Stimulated activated CD8-positive, alpha-beta memory T cell treated with anti-CD3 and anti-CD28 coated beads, Interleukin-7, amount 100 ng/mL, for 1 hour (primary cell): ENCODE measurements at places on chromosomes 5 and 9.

DNA sequence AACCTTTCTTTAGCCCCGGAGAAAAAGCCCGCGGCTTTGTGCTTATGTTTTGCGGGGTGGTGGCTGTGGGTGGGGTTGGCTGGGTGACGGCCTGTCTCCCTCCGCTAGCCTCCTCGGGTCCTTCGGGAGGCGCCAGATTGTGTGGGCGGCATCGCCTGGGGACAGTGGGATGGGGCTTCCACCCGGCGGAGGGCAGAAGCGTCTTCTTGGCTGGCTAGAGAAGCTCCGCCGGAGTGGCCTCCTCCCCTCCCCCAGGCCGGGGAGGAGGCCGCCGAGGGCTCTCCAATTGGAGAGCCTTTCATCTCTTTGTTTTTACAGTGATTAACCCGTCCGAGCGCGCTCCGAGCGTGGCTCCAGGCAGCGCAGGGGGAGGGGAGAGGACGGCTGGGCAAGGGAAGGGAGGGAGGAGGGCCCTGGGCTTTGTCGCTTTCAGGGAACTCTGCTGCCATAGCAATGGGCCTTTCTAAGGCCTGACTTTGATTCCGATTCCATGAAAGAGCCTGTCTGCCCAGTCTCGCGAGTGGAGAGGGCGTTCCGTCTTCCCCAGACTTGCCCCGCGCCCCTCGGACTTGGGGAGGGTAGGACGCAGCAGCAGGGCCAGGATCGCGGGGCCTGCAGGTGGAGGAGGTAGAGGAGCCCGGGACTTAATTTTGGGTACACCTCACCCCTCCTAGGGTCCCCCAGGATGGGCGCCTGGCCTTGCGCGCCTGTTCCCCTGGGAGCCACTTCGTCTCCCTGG, 36.7 kb upstream of the TIFAB start:
- no peak for DNase-seq

- DNase-seq: no peak
Measured at GRCh38 chr5:156913355-156913718, 49.7 kb downstream of the TIMD4 start.

- no peak for DNase-seq
Measured at GRCh38 chr9:88672874-88673689, 138.1 kb downstream of the NXNL2 start.

DNA sequence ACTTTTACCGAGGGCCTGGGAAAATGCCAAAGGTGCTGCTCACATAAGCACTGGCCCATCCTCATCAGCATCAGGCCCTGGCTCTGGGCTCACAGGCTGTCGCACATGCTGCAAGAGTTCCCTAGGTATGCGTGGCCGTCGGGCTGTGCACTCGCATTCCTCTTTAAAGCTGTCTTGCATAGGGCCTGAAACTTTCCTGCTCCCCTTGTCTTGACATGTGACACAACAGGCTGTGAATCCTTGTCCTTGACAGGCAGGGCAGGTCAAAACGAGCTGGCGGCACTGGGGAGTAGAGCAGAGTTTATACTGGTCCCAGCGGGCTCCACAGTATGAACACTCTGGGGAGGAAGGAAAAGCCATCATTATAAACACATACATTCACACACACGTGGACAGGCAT, 30.7 kb downstream of the TSTD2 start:
- no peak for DNase-seq

DNA sequence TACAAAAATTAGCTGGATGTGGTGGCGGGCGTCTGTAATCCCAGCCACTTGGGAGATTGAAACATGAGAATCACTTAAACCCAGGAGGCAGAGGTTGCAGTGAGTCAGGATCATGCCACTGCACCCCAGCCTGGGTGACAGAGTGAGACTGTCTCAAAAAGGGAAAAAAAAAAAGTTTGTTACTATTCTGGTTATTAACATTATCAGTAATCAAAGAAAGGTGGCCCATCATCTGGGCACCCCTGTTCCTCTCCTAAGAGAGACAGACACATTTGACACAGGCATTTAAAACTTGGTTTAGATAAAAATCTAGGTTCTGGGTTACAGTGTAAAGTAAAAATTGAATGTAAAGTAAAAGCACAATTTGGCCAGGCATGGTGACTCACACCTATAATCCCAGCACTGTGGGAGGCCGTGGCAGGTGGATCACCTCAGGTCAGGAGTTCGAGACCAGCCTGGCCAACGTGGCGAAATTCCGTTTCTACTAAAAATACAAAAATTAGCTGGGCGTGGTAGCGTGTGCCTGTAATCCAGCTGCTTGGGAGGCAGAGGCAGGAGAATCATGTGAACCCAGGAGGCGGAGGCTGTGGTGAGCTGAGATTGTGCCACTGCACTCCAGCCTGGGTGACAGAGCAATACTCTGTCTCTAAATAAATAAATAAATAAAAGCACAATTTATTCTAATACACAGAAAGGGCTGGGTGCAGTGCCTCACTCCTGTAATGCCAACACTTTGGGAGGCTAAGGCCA, 16.7 kb upstream of the PHYHD1 start:
- no peak for DNase-seq

DNA sequence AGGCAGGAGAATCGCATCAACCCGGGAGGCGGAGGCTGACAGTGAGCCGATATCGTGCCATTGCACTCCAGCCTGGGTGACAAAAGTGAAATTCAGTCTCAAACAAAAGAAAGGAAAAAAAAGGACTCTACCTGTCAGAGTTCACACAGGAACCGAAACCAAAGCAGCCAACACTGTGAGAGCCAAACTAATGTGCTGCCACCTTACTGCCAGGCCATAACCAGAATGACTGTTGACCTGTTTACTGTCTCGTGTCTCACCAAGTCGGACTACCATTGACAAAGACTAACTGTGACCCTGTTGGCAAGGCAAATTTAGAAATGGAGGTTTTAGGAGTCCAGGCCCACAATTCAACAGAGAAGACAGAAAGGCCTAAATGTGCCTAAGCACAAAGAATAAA, 112.4 kb downstream of the ANXA2R start:
- no peak for DNase-seq

DNA sequence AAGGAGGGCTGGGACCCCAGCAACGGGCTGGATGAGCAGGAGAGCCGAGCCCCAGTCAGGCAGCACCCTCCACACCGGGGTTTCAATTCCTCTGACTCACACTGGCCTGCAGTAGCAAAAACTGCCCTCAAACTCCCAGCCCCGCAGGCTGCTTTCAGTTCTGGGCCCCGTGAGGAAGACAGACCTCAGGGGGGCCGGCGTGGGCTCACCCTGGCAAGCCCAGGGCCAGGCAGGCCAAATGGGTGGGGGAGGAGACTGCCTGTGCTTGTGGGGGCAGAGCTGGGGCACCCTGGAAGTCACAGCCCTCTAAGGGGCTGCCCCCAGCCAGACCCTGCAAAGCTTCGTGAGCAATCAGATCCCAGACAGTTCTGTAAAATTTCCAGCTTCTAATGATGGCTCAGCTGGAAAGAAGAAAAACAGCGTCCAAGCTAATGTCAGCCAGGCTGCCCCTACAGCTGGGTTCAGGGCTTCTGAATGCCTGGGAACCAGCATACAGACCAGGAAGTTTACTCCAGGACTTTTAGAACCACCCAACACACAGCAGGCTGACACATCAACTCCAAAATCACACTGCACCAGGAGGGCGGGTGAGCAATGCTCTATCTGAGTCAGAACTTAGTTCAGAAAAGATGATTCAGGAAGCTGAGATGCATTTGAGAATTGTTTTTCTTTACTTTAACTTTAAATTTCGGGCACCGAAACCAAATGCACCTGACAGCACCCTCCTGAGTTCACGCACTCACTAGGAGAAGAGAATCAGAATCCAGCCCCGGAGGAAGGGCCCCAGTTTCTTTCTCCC, 34.7 kb downstream of the LPCAT1 start:
- no peak for DNase-seq

DNA sequence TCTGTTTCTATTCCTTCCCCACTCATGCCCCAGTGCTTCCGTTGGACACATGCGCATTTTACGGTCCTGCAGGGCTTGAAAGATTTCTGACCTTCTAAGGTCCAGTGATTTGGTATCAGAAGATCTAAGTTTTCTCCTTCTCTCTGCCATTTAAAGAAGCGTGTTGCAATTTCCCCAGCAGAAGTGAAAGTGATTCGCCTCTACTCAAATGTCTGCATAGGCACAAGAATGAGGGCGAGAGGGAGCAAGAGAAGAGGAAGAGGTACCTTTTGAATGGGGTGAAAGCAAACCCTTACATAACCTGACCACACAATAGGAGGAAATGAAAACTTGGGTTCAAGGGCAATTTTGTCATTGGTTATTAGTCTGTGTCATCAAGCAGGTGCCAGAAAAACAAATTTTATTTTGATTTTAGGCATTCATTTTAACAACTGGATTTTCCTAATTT, 31.7 kb upstream of the NR3C1 start:
- no peak for DNase-seq

DNA sequence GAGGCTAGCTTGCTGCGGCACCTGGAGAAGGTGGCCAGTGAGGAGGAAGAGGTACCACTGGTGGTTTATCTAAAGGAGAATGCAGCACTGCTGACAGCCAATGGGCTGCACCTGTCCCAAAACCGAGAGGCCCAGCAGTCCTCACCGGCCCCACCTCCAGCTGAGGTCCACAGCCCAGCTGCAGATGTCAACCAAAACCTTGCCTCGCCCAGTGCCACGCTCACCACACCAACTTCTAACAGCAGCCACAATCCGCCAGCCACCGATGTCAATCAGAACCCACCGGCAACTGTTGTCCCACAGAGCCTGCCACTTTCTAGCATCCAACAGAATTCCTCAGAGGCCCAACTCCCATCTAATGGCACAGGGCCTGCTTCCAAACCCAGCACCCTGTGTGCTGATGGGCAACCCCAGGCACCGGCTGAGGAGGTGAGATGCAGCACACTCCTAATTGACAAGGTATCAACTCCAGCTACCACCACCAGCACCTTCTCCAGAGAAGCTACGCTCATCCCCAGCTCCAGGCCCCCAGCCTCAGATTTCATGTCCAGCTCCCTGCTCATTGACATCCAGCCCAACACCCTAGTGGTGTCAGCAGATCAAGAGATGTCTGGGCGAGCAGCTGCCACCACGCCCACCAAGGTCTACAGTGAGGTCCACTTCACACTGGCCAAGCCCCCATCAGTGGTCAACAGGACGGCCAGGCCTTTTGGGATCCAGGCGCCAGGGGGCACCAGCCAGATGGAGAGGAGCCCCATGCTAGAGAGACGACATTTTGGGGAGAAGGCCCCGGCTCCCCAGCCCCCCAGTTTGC, 8.0 kb downstream of the SYNPO start:
- no peak for DNase-seq

DNA sequence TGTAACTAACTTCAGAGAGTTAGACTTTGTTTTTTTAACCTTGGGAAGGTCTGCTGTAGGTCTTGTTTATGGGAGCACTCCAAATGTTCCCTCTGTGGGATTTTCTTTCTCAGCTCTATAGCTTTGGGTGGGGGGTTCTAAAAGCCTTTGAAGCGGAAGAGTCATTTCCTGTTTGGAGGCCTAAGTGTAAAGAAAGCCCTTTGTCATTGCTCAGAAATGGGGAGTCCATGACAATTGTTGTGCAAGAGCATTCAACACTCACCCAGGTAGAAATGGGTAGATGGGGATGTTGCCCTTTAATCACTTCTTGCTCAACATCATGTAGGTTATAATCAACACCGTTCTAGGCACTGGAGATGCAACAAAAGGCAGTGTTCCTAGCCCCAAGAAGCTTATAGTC, 30.3 kb upstream of the MAST4 start:
- no peak for DNase-seq

DNA sequence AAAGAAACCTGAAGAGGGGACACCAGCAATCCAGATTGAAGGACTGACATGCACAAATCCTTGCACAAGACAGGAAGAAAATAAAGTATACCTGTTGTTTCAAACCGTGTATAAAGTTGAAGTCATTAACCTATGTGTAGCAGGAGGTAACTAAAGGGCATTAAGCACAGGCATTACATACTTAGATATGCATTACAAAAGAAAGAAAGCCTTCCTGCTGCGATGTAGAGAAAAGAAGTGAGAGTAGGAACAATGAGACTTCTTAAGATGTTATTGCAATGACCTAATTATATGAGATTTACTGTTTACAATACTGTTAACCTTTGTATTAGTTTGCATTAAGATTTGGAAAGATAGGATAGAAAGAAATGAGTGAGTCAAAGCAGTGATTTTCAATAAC, 308.9 kb upstream of the PTPRD start:
- no peak for DNase-seq

- DNase-seq: no peak
Measured at GRCh38 chr9:136078498-136079011, 16.5 kb downstream of the NACC2 start.

DNA sequence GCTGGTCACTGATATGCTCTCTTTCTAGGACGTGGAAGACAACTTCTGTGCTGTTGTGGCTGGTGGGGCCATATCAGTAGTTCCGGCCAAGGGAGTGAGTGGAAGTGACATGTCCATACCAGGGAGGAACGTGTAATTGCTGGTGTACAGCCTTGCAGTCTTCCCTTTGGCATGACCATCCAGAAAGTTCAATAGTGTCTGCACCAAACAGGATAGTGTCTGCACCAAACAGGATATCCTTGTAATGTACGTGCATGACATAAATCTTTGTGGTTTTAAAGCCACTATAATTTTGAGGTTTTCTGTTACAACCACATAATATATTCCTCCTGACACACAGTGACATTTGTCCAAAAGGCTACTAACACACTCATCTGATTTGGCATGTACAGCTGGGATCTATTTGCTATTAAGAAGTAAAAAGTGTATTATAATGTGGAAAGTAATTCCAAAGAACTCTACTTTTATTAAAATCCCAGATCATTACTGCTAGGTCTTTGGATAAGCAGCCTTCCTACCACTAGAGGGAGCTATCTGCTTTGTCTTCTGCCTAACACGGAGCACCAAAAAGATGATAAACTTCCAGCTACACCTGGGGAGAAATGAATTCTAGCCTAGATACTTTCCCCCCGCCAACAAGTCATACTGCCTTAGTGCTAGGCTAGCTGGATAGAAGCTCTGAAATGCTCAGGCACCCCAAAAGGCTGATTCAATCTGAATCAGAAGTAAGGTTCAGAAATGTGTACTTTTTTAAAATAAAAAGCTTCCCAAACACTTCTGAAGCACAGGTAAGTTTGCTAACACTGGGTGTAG, 52.7 kb downstream of the RNF145 start:
- DNase-seq: no peak
